ENCODE measurements at places on chromosomes 6 and 20.

DNA sequence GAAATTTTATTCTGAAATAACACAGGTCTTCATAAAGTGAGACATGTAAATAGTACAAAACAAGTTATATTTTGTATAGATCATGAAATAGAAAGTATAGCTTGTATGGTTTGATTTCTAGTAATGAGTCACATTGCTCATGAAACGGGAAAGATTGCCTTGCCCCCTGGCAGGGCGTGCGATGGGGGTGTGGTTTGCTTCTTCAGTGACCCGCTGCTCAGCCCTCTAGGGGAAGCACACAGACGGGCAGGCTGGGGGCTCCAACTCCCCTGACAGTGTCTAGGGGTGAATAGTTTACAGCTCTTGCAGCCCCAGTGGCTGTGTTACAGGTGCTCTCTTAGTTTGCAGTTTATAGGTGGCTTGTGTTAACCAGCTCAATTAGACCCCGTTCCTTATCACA is 170.5 kb upstream of the RGS17 start:
- DNase-seq: no peak

DNA sequence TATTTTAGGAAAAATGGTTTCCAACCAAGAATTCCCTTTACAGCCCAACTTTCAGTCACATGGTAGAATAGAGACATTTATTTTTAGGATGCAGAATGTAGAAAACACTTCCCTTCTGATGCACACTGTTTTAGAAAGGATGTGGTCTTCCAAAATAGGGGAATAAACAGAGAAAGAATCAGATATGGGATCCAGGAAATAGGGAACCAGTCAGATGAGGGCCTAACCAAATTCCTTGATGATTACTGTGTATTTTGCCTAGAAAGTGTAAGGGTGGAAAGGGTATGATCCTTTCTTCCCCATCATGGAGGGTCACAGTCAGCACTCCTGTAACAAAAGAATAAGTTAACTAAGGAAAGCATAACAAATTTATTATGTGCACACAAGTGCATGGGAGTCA is 27.4 kb downstream of the SLX4IP start:
- no peak for DNase-seq

DNA sequence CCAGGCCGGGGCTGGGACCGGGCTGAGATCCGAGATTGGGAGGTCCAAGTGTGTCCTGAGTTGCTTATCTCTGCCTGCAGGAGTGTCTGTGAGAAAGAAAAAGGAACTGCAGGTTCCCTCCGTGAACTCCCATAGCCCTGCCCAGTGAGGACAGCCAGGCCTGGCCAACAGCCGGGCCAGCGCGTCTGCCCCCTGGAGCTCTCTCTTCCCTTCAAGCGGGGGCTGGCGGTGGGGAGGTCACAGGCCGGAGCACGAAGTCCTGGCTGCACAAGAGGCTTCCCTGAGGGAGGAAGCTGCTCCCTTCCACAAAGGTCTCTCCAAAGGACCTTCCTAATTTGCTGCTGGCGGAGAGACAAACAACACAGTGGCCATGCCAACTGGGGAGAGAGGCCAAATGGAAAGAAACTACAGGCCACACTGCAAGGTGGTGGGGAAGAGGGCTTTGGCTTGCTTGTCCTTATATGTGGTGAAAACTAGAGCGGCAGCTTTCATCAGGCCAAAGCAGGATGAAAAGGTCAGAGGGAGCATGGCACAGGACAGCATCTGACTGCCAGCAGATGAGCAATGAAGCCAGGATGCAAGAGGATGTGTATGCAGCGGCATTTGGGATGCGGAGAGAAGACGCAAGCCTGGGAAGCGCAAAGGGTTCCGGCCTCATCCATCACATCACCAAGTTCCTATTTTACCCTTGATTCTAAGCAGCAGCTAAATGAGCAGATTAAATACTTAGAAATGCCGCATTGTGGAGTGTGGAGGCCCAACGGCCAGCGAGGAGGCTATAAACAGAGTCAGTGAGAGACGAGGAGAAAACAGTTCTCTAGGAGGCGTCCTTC is 260.0 kb downstream of the ERMARD start:
- DNase-seq: no peak

DNA sequence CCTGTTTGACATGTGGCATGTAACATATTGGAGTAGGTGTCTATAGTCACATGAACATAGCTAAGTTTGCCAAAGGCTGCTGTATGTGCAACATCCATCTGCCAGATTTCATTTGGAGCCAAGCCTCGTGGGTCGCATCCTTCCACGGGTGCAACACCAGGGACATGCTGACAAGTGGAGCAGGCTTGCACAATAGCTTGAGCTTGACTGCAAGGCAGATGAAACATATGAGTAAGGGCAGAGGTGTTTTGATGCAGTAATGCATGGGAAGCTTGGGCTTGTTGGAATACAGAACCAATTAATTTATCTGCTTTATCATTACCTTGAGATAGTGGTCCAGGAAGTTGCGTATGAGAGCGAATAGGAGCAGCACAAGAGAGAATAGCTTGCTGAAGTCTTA is 74.1 kb upstream of the BTN3A2 start:
- no peak for DNase-seq

DNA sequence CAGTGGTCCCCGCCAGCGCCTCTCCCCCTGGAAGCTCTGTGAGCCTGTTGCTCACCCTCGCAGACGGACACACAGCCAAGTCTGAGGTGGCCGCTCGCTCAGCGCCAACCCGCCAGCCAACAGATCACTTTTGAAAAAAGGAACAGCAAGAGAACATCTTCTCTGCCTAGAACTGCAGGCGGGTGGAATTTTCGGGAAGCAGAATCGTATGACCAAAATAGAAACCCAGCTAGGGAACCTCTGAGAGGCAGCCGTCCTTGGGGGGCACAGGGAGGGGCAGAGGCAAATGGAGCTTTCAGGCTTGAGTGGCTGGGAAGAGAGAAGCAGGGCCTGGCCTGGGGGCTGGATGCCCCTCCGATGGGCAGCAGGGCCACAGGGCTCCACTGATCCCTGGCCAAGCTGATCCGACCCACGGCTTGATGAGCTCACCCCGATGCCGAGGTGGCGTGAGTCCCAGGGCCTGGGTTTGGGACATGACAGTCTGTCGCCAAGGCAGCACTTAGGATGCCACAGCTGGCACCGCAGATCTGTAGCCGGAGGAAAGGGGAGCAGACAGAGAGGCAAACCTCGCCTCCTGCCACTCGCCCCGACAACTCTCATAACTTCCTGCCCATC is 9.8 kb downstream of the NFATC2 start:
- DNase-seq: no peak

GRCh38 chr6:166543603-166544295 is 42.7 kb downstream of the RAMACL start:
- no peak for DNase-seq

- DNase-seq: no peak
Observed at GRCh38 chr20:58984691-58985090, 3.6 kb downstream of the NELFCD start.

GRCh38 chr6:82331031-82331773 is 32.4 kb upstream of the TPBG start:
- DNase-seq: no peak

GRCh38 chr6:42781796-42782688 is at the start of gene BICRAL:
BICRAL (plus strand) TSS chr6:42782052; CDS start chr6:42822023, 39,971 bp downstream.
- peak; percentile 70 for DNase-seq

All from SW 1271 (cell line).